T-cell (primary cell): ENCODE measurements at places on chromosomes 13 and 19. TPM values are rescaled to one million over a fixed set of nuclear protein-coding genes. Genes with fewer than 3 reads are reported as not detected.

DNA sequence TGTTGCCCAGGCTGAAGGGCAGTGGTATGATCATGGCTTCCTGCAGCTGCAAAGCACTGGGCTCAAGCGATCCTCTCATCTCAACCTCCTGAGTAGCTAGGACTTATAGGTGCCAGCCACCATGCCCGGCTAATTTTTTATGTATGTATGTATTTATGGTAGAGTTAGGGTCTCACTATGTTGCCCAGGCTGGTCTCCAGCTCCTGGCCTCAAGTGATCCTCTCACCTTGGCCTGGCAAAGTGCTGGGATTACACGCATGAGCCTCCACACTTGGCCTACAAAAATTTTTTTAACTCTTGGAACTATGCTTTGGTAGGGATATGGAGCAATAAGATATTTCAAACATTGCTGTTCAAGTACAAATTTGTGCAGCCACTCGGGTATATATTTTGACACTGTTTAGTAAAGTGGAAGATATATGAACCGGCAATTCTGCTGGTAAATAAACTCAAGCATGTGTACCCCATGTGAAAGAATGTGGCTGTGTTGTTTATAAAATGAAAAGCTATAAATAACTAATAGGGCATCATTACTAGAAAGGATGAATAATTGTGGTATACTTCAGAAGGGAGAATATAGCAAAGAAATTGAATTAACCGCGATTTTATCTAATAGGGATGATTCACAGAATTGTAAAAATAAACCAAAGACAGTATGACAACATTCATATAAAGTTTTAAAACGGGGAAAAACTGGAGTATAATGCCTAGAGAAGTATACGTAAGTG is 1.1 kb downstream of the ZNF566 start:
- H3K4me1 ChIP-seq = peaks cover 18% of the 10 kb centered on the region
- H3K4me3 ChIP-seq = peak overlapping the region; percentile 70
- DNase-seq = no peak
- no peaks in the 10 kb centered on the region for H3K36me3 ChIP-seq
- H3K27me3 ChIP-seq = no peaks in the 10 kb centered on the region
- peak overlapping the region; percentile 91 for H3K27ac ChIP-seq

DNA sequence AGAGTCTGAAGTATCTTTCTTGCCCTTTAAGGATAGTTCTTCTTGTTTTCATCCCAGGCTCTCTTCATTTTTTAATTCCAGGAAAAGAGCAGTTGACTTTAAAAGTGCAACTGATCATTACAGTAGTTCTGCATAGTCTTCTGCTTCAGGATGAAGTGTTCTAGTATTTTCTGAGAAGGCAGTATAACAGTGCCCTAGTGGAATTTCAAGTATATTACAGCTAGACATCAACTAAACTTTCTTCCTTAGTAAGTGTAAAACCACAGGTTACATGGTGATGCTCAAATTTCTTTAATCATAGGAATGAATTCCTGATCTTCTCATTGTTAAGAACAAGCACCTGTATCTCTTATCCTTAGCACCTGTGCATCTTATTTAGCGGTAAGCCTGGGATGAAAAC is 10.9 kb downstream of the NUFIP1 start:
- H3K36me3 ChIP-seq = peaks cover 44% of the 10 kb centered on the region
- no peaks in the 10 kb centered on the region for H3K27me3 ChIP-seq
- DNase-seq = no peak
- H3K4me3 ChIP-seq = no peak overlapping the region

- DNase-seq = no peak
- no peaks in the 10 kb centered on the region for H3K4me1 ChIP-seq
- no peak overlapping the region for H3K27ac ChIP-seq
- peaks cover 47% of the 10 kb centered on the region for H3K36me3 ChIP-seq
- H3K27me3 ChIP-seq = no peaks in the 10 kb centered on the region
- no peak overlapping the region for H3K4me3 ChIP-seq
These were observed 16.3 kb downstream of the MPND start for GRCh38 chr19:4359627-4360000.

- H3K36me3 ChIP-seq = no peaks in the 10 kb centered on the region
These were observed 29.2 kb downstream of the TUBA3C start for GRCh38 chr13:19152403-19152802.

DNA sequence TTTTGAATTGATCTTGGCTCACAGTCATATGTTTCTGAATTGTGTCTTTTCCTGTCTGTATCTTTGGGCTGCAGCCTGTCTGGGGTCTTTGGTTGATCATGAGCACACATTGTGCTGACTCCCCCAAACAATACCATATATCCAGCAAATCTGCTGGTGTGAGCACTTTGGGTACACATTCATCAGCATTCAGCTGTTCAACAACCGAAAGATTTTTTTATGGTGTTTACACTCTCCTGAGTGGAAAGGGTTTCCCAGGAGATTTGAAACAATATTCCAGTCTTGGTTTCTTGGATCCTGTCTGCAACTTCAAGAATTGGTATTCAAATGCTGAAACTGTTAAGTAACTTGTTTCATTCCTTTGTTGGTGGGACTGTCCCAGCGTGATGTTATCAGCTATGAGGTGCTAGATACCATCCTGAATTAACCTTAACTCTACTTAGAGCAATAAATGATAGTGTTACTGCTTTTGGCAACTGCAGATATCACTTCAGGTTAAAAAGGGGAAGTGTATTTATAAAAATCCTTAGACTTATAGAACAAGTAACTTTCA is 78.4 kb upstream of the DIAPH3 start:
- no peaks in the 10 kb centered on the region for H3K36me3 ChIP-seq
- H3K27me3 ChIP-seq = no peaks in the 10 kb centered on the region
- no peak for DNase-seq
- no peak overlapping the region for H3K4me3 ChIP-seq
- H3K27ac ChIP-seq = no peak overlapping the region
- H3K4me1 ChIP-seq = no peaks in the 10 kb centered on the region

MISP gene
- 0.15 TPM for total RNA-seq
